ENCODE measurements at places on chromosomes 3 and 15.

- no peak for DNase-seq
Measured at GRCh38 chr15:33693166-33693800, 275.0 kb upstream of the CHRM5 start.

GRCh38 chr15:61518191-61518950 is 289.3 kb upstream of the RORA start:
- no peak for DNase-seq

DNA sequence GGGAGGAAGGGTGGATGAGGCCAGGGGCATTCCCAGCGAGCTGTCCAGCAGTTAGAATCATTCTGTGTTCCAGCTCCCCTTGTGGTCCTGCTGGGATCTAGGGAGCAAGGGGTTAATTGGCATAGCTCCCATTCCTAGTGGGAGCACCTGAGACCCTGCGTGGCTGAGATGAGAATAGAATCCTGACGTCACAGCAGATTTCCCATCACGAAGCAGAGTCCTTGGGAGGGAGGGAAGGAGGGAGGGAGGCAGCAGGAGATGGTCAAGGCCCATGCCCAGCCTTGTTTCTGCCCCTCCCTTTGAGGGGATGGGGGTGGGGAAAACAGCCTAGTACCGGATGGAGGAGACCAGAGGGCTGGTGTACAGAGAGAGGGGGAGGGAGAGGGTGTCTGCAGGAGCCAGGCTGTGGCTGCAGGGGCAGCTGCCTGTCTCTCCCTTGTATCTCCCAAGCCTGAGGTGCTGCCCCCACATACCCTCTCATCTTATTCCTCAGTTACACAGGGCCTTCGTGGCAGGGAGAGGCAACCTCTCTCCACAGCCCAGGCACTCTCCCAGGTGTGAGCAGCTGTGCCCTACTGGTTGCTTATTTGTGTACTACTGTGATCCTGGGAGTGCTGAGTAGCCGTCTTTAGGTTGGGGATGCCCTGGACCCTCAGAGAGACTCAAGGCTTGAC is 5.4 kb downstream of the TYRO3 start:
- DNase-seq = no peak

DNA sequence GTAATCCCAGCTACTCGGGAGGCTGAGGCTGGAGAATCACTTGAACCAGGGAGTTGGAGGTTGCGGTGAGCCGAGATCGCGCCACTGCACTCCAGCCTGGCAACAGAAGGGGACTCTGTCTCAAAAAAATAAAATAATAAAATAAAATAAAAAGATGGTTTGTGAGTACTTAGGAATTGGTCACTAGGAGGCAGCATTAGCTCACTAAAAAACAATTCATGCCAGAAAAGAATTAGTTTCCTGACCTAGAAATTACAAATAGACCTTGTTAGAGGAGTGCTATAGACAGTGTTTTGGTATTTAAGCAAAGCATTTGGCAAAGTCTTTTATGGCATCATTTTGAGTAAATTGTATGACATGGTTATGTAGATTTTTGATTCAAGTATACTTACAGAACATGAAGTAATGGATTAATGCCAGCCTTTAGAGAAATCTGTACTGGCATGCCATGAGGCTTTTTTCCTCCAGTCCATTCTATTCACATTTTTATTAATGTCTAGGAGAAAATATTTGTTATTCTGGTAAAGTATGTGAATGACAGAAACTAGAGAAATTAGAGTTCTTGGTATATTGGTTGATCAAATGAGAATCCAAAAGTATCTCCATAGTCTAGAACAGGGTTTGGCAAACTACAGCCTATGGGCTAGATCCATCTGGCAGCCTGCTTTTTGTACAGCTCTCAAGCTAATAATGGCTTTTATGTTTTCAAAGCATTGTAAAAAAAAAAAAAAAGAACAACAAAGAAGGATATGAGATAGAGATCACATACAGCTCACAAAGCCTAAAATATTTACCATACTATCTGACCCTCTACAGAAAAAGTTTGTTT is 81.6 kb downstream of the LRRC49 start:
- no peak for DNase-seq

GRCh38 chr3:141266186-141266585 is 34.6 kb downstream of the PXYLP1 start:
- no peak for DNase-seq

DNA sequence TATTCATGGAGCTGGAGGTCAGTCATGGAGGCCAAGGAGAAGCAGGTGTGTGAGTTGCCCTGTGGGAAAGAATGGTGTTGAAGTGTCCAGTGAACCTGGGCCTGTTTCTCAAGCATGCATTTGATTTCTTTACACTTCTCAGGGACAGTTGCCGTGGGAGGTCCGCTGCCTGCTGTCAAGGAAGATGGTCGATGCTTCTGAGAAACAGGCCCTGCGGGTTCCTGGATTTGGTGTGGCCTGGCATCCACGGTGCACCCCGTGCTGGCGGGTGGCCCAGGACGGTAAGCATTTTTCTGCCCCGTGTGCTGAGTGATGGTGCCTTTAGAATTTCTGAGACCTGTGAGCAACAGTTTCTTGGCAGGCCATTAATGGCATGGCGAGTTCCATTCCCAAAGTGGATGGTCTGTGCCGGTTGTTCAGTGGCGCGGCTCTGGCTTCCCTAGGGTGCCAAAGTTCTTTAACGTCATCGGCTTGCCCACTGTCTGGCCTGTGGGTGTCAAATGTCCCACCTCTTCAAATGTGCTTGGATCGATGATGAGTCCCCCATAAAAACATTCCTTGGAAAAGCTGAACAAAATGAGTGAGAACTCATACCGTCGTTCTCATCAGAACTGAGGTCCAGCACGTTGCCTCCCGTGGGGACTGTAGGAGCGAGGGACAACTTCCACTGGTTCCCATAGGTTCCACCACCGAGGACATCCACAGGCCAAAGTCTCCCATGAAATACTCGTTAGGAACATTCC is 107.2 kb downstream of the SNRPN start:
- DNase-seq = no peak

All from stimulated activated CD4-positive, alpha-beta T cell treated with anti-CD3 and anti-CD28 coated beads, Interleukin-2, amount 100 ng/mL, for 24 hours (primary cell).